Heart left ventricle (tissue), 16 donors: ENCODE measurements at places on chromosomes 11 and 22.

DNA sequence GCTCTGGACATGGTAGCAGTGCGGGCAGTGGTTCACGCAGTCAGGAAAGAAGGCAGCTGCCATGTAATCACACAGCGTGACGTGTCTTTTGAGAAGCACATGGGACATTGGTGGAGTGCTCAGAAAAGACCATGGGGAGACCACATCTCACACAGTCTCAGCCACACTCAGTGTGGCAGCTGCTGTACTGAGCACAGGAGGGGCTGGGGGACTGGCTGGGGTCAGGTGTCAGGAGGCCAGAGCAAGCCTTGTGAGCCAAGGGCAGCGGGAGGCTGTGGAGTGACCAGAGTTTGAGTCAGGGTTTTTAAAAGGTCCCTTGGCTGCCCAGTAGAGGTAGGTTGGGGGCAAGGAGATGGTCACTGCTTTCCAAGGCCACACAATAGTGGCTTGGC is 18.5 kb downstream of the CLDN5 start:
- no peak for DNase-seq

DNA sequence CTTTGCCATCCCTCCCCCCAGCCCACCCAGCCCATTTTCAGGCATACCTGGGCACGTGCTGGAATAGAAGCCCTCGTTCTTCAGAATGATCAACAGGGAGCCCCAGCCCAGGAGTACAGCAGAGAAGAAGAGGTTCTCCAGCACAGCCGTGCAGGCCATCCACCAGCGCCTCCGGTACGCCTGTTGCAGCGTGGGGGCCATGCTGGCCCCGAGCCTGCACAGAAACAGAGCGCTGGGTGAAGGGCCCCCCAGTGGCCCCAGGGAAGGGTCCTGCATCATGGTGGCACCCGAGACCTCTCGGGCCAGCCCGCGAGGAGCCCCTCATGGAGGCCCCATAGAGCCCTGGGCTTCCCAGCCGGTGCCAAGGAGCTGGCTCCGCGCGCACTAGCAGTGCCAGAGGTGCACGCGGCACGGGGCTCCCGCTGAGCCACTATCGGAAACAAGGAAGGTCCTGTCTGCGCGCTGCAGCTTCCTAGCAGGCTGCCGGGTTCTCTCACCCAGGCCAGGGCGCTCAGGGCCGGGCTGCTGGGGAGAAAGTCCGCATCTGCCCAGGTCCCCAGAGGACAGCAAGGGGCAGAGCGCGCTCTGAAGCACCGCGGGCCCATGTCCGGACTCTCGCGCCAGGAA is 1.5 kb downstream of the SLC43A1 start:
- DNase-seq = peak; percentile 74

GRCh38 chr22:44915441-44915840 is 94.4 kb downstream of the PHF21B start:
- no peak for DNase-seq

GRCh38 chr11:63897459-63898146 is 19.4 kb downstream of the RCOR2 start:
- no peak for DNase-seq
